H1 (cell line): ENCODE measurements at places on chromosomes 3 and 15. TPM values are rescaled to one million over a fixed set of nuclear protein-coding genes. Genes with fewer than 3 reads are reported as not detected.

The MOBP gene
- polyA plus RNA-seq = 0.06 and 0.24 TPM in 2 replicates

The CATSPER2 gene
- polyA plus RNA-seq = 0.89 and 1.9 TPM in 2 replicates

The DPPA2 gene
- polyA plus RNA-seq = 6.6 and 7.8 TPM in 2 replicates

The ARGFX gene
- not detected in 2 replicates for polyA plus RNA-seq

The COL7A1 gene
- 13.9 and 15.6 TPM in 2 replicates for polyA plus RNA-seq

The FBXO40 gene
- 0.03 and 0.05 TPM in 2 replicates for polyA plus RNA-seq

The ATP10A gene
- 1.4 and 2.0 TPM in 2 replicates for polyA plus RNA-seq

The LPP gene
- polyA plus RNA-seq = 10.0 and 12.1 TPM in 2 replicates

The PLA2G4F gene
- polyA plus RNA-seq = not detected in 2 replicates

The LRRIQ4 gene
- polyA plus RNA-seq = 0.08 and 0.14 TPM in 2 replicates

The ADIPOQ gene
- not detected in 2 replicates for polyA plus RNA-seq

The KLHL40 gene
- 0.02 TPM in 1 of 2 replicates, not detected in the other for polyA plus RNA-seq

The WDR76 gene
- polyA plus RNA-seq = 2.7 and 4.1 TPM in 2 replicates

The TOP2B gene
- 15.7 and 34.9 TPM in 2 replicates for polyA plus RNA-seq

The CORO2B gene
- 6.1 and 6.7 TPM in 2 replicates for polyA plus RNA-seq

The HEMK1 gene
- polyA plus RNA-seq = 10.6 and 13.4 TPM in 2 replicates

The WDR49 gene
- 0.25 and 0.50 TPM in 2 replicates for polyA plus RNA-seq

The PARP15 gene
- polyA plus RNA-seq = 0.33 and 0.45 TPM in 2 replicates

The SOX14 gene
- polyA plus RNA-seq = 0.03 TPM in 1 of 2 replicates, not detected in the other

The GOLGA8S gene
- 0.05 TPM in 2 replicates for polyA plus RNA-seq

The PEX11A gene
- 2.3 and 3.0 TPM in 2 replicates for polyA plus RNA-seq

The CEP63 gene
- polyA plus RNA-seq = 4.5 and 5.3 TPM in 2 replicates

The CTXN2 gene
- 0.08 TPM in 2 replicates for polyA plus RNA-seq
